ENCODE measurements at places on chromosomes 3 and 15. TPM values are rescaled to one million over a fixed set of nuclear protein-coding genes. Genes with fewer than 3 reads are reported as not detected.

Gene PLSCR1
- total RNA-seq = 187 TPM

Gene LCTL
- not detected for total RNA-seq

Gene CLRN1
- total RNA-seq = not detected

Gene TF
- total RNA-seq = 9.4 TPM

Gene BNC1
- 0.42 TPM for total RNA-seq

Gene SLC6A20
- total RNA-seq = 0.16 TPM

Gene TMEM266
- 0.19 TPM for total RNA-seq

Gene LAMB2
- 310 TPM for total RNA-seq

Gene ECE2
- total RNA-seq = not detected

Gene AADAC
- 0.93 TPM for total RNA-seq

Gene THRB
- 27.5 TPM for total RNA-seq

Gene RSL24D1
- 61.8 TPM for total RNA-seq

Gene HYKK
- total RNA-seq = 4.1 TPM

Gene LRRC2
- 2.1 TPM for total RNA-seq

Gene RUVBL1
- total RNA-seq = 28.7 TPM

Gene RTP3
- total RNA-seq = not detected

Gene CCDC9B
- total RNA-seq = 10.6 TPM

Gene PLSCR5
- total RNA-seq = not detected

Gene TIGIT
- total RNA-seq = 0.42 TPM

All from mesenteric fat pad (tissue), 1 donor.